Stomach (tissue), 19 donors: ENCODE measurements at places on chromosomes 11 and 22. TPM values are rescaled to one million over a fixed set of nuclear protein-coding genes. Genes with fewer than 3 reads are reported as not detected.
A peak's percentile ranks its signal among the peaks of the same experiment; 100 is the strongest.

PPME1 gene
- total RNA-seq = 2.0 TPM

OR51B4 gene
- total RNA-seq = not detected

PNPLA5 gene
- total RNA-seq = not detected

GRCh38 chr11:64690235-64690634 is 32.8 kb downstream of the NRXN2 start:
- H3K36me3 ChIP-seq = no peaks in the 10 kb centered on the region
- H3K4me3 ChIP-seq = no peak overlapping the region
- H3K4me1 ChIP-seq = peaks cover 23% of the 10 kb centered on the region
- H3K27me3 ChIP-seq = no peaks in the 10 kb centered on the region
- peak; percentile 40 for DNase-seq
- H3K27ac ChIP-seq = no peak overlapping the region

DNA sequence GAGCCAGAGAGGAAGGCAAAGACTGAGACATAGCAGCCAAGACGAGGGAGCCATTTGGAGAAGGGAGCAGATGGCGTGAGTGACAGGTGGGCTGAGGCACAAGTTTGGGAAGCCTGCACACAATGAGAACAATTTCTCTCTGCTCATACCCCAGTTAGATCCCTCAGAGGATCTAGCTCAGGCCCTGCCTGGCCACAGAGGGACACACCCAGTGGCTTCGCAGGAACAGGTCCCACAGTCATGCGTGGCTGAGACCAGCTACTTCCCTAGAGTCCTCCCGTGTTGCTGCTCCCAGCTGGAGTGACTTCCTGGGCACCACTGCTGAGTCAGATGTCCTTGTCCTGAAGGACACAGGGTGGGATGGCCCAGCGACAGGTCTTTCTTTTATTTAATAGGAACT is 33.4 kb upstream of the LYVE1 start:
- H3K27me3 ChIP-seq = no peaks in the 10 kb centered on the region
- H3K4me1 ChIP-seq = peaks cover 9% of the 10 kb centered on the region
- H3K4me3 ChIP-seq = no peak overlapping the region
- H3K27ac ChIP-seq = peak overlapping the region; percentile 27
- no peak for DNase-seq
- H3K36me3 ChIP-seq = peaks cover 3% of the 10 kb centered on the region

DNA sequence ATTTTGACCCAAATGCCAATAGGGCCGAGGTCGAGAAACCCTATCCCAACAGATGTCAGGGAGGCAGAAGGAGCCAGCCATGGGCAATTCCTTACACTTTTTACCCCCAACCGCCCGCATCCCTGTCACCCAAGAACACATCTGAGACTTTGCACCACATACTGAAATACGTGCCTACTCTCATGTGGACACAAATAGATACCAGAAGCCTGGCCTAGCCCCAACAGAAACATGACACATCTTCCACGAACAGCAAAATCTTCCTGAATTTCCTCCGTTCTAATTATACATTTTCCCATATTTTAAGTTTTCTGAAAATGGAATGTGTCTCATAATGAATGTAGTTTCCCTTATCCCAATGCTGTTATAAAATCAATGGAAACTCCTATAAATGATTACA is 64.7 kb downstream of the SLC1A2 start:
- no peak for DNase-seq
- H3K4me3 ChIP-seq = no peak overlapping the region
- H3K36me3 ChIP-seq = no peaks in the 10 kb centered on the region
- H3K27ac ChIP-seq = no peak overlapping the region
- peaks cover 18% of the 10 kb centered on the region for H3K4me1 ChIP-seq
- H3K27me3 ChIP-seq = no peaks in the 10 kb centered on the region

DNA sequence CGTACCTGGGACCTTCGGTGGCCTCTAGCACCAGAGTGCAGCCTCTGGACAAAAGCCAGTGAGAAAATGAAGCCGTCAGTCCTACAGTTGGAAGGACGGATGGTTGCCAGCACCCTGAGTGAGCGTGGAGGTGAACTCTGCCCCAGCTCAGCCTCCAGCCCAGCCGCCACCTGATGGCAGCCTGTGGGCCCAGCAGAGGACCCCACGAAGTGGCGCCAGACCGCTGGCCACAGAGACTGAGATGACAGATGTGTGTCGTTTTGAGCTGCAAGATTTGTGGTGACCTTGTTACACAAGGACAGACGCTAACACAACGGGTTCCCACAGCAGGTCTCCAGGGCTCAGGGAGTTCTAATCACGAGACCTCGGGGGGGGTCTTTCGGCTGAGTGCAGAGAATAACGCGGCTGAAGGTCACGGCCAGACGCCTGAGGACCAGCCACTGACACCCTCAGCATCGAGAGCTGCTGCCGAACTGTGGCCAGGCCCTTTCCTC is 75.0 kb downstream of the BRD1 start:
- H3K4me3 ChIP-seq = no peak overlapping the region
- H3K27ac ChIP-seq = no peak overlapping the region
- peaks cover 14% of the 10 kb centered on the region for H3K27me3 ChIP-seq
- H3K36me3 ChIP-seq = no peaks in the 10 kb centered on the region
- DNase-seq = no peak
- H3K4me1 ChIP-seq = no peaks in the 10 kb centered on the region

DNA sequence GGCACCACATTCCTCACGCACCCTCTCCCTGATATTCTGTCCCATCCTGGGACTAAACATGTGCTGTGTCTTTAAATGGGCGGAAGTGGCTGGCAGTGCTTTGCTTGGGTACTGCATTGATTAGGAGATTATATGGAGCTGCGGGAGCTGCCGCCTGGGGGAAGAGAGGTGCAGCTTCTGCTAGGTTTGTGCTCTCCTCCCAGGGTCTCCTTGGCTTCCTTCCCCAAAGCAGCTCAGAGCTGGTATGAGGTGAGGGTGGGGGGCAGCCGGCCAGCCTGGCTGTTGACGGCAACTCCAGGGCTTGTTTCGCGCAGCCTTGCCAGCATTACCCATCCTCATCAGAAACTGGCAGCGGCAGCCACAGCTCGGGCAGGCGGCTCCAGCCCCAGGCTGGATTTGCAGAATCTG is 95.4 kb downstream of the GRAMD1B start:
- no peaks in the 10 kb centered on the region for H3K4me1 ChIP-seq
- no peaks in the 10 kb centered on the region for H3K36me3 ChIP-seq
- H3K27me3 ChIP-seq = peaks cover 18% of the 10 kb centered on the region
- DNase-seq = no peak
- no peak overlapping the region for H3K27ac ChIP-seq

- no peaks in the 10 kb centered on the region for H3K4me1 ChIP-seq
- H3K27me3 ChIP-seq = no peaks in the 10 kb centered on the region
- no peaks in the 10 kb centered on the region for H3K36me3 ChIP-seq
- no peak overlapping the region for H3K27ac ChIP-seq
- H3K4me3 ChIP-seq = no peak overlapping the region
- DNase-seq = no peak
These were observed 136.8 kb downstream of the FDX1 start for GRCh38 chr11:110566577-110566976.
